ENCODE measurements at places on chromosomes 2 and 18. TPM values are rescaled to one million over a fixed set of nuclear protein-coding genes. Genes with fewer than 3 reads are reported as not detected.

The RAX gene
- not detected for total RNA-seq

The TMX3 gene
- total RNA-seq: 37.4 TPM

The MC5R gene
- total RNA-seq: not detected

The ANKRD36 gene
- total RNA-seq: 17.6 TPM

The SPP2 gene
- total RNA-seq: not detected

The PAIP2B gene
- 1.4 TPM for total RNA-seq

DNA sequence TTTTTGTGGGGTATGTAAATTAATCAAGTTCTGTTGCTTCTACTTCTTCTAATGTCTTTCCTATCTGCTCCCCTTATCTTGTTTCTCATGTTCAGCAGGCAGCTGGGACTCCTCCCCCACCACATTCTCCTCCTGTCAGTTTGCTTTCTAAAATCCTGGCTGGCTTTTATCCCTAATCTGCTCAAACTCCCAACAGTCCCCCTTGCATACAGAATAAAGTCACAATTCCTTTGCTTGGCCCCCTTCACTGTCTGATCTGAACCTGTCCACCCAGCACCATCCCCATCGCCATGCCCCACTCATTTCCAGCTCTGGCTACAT lies 2.2 kb downstream of the CFAP221 start:
- DNase-seq: no peak
- H3K27me3 ChIP-seq: peaks cover 23% of the 10 kb centered on the region
- H3K4me3 ChIP-seq: no peak overlapping the region
- H3K4me1 ChIP-seq: no peaks in the 10 kb centered on the region
- no peak overlapping the region for H3K27ac ChIP-seq

GRCh38 chr2:215918901-215919599 lies 94.3 kb downstream of the MREG start:
- H3K27me3 ChIP-seq: no peaks in the 10 kb centered on the region
- H3K36me3 ChIP-seq: no peaks in the 10 kb centered on the region
- no peak overlapping the region for H3K4me3 ChIP-seq

GRCh38 chr2:239533569-239534316 lies 132.9 kb upstream of the HDAC4 start:
- no peak overlapping the region for H3K27ac ChIP-seq
- H3K27me3 ChIP-seq: no peaks in the 10 kb centered on the region

- H3K27ac ChIP-seq: no peak overlapping the region
- H3K4me3 ChIP-seq: no peak overlapping the region
- no peak for DNase-seq
- H3K27me3 ChIP-seq: no peaks in the 10 kb centered on the region
Measured at GRCh38 chr2:44126106-44126797, 42.4 kb upstream of the PPM1B start.

DNA sequence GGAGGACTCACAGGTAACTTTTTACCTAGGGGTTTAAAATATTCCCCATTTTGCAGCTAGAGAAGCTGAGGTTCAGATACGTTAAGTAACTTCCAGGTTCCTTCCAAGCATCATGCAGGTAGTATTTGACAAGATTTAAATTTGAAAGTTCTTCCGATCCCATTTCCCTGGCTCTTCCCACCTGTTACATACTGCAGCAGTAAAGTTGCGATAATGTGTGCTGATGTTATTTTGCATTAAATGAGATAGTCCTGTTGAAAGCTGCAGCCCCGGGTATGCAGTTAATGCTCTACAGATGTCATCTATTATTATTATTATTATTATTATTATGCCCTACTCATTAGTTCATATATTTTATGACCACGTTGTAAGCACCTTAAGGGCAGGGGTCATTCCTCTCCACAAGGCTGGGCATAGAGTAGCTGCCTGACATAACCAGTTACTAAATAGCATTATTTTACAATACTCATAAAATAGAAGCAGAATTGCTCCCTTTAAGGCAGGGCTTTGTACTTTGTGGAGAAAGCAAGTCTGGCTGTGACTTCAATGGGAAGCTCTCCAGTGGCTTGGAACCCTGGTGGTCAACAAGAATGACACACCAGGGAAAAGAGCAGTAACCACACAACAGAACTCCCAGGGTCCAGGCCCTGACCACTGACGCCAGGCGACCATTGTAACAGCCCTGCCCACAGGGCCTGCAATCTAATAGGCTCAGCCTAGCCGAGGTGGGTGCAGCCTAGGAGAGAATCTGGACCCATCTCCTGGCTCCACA lies 112.0 kb upstream of the STPG4 start:
- H3K27ac ChIP-seq: no peak overlapping the region
- no peak overlapping the region for H3K4me3 ChIP-seq
- no peak for DNase-seq

GRCh38 chr2:27889774-27890145 lies 427 bp downstream of the RBKS start:
- H3K4me3 ChIP-seq: peak overlapping the region; percentile 95
- no peaks in the 10 kb centered on the region for H3K36me3 ChIP-seq
- H3K4me1 ChIP-seq: peaks cover 20% of the 10 kb centered on the region
- no peak for DNase-seq

- H3K4me1 ChIP-seq: no peaks in the 10 kb centered on the region
- H3K27me3 ChIP-seq: no peaks in the 10 kb centered on the region
- DNase-seq: no peak
- H3K27ac ChIP-seq: no peak overlapping the region
- no peak overlapping the region for H3K4me3 ChIP-seq
Measured at GRCh38 chr2:184157141-184157540, 441.2 kb upstream of the ZNF804A start.

DNA sequence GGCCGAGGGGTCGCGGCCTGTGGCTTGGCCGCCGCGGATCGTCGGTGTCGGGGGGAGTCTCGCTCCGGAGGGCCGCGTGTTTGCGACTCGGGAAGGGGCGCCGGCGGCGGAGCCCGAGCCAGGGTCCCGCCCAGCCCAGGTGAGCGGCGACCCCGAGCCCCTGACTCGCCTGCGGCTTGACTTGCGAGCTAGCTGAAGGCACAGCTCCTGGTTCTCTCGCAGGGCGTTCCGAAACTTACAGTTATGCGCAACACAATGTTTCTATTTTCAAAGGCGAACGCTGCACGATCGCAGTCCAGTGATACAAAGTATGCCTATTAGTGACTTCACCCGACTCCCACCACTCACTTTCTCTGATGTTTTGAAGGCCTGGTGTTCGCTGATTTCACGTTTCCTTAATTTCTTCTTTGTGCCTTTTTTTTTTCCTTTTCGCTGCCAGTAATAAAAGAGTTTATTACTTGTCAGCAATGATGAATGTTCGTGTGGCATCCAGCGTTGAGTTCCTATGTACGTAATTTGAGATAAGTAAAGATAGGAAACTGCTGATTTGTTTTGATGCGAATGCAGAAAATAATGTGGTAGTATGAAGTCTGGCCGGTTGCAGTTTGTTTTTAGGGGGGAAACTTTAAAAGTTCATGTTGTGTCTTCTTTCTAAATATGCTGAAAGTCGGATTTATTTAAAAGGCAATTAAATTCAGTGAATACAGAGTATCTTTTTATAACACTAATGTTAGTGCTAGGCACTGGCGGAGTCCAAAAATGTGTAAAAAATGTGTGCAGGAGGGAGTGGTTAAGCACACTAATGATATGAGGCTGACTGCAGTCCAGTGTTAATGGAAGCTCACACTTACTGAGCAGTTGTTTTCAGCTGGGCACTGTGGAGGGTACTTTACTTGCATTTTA lies 706 bp downstream of the UBXN2A start:
- peak overlapping the region; percentile 78 for H3K4me3 ChIP-seq
- DNase-seq: no peak
- no peaks in the 10 kb centered on the region for H3K27me3 ChIP-seq
- peak overlapping the region; percentile 87 for H3K27ac ChIP-seq

DNA sequence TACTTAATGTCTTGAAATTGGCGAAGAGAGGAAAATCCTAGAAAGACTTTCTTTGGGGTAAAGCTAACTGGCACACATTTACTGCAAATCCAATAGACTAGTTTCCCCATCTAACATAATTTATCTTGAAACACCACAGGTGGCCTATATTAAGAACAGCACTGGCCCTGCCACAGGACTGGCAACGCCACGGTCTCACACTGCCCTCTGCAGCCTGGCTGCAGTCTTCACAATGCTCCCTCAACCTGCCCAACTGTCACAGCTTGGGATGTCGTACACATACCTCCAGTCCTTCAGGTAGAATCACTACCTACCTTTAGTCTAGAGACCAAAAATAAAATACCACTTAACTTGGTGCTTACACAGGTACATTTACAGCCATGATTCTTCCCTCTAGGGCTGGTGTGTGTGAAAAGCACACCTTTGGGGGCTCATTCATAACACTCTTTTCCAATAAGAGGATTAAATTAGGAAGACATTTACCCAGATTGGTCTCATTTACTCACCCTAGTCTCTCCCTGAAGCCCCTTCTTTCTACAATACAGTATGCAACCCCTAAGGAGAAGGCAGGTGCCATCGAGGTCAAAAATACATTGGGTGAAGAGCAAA lies 222.2 kb downstream of the C1D start:
- H3K4me3 ChIP-seq: no peak overlapping the region
- no peaks in the 10 kb centered on the region for H3K36me3 ChIP-seq
- H3K27me3 ChIP-seq: peaks cover 6% of the 10 kb centered on the region
- peak; percentile 42 for DNase-seq
- no peak overlapping the region for H3K27ac ChIP-seq
- no peaks in the 10 kb centered on the region for H3K4me1 ChIP-seq

- no peak overlapping the region for H3K27ac ChIP-seq
- H3K36me3 ChIP-seq: no peaks in the 10 kb centered on the region
- H3K4me3 ChIP-seq: no peak overlapping the region
- no peak for DNase-seq
- H3K4me1 ChIP-seq: no peaks in the 10 kb centered on the region
Measured at GRCh38 chr18:54165450-54165849, 59.0 kb downstream of the MBD2 start.

DNA sequence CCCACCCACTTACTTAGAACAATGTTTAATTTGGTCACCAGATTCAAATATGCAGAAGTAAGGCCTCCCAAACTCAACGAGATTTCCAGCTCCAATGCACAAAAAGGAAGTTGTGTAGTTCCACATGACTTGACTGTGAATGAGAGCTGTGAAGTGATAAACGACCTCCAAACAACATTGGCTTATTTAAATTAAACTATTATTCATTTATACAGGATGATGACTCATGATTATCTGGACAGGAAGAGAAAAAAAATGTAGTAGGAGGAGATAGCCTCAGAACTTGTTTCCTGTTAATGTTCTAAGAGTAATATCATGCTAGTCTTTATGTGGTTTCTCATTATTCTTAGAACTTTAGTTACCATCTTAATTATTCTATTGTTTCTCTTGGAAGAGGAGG lies 237.3 kb downstream of the C1D start:
- H3K4me1 ChIP-seq: no peaks in the 10 kb centered on the region
- no peak for DNase-seq
- H3K36me3 ChIP-seq: no peaks in the 10 kb centered on the region

DNA sequence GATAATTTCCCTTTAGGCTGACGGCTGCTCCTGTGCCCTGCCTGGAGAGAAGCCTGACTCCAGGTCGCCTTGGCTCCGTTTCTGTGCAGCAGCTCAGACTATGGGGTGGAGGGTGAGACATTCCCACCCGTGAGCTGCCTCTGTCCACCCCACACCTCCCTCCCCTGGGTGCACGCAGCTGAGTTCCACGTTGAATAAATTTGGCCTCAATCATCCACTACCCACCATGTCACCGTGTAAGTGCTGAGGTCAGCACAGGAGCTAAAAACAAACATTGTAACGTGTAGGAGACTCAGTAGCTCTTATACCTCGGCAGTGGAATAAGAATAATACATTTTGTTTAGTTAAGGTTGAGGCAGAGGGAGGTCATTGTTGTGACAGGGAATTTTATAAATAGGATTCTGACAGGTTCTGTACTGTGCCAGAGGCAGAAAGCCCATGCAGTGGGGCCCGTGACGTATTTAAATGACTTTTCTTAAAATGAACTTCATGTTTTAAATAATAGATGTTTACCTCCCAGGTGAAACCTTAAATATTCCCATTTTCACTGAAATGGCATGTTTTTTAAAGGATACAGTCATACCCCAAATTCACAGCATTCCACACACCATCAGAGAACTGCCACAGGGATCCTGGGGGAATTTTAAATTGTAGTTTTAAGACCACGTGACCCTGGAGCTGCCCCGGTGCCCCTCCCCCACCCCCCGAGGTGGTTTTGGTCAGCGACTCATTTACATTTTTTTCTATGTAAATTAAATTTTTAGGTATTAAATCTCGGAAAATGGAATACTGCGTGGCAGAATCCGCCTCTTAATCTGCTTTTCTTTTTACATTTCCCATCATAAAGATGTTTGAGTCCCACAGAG lies 50.2 kb downstream of the NFATC1 start:
- H3K4me3 ChIP-seq: no peak overlapping the region
- no peaks in the 10 kb centered on the region for H3K36me3 ChIP-seq

DNA sequence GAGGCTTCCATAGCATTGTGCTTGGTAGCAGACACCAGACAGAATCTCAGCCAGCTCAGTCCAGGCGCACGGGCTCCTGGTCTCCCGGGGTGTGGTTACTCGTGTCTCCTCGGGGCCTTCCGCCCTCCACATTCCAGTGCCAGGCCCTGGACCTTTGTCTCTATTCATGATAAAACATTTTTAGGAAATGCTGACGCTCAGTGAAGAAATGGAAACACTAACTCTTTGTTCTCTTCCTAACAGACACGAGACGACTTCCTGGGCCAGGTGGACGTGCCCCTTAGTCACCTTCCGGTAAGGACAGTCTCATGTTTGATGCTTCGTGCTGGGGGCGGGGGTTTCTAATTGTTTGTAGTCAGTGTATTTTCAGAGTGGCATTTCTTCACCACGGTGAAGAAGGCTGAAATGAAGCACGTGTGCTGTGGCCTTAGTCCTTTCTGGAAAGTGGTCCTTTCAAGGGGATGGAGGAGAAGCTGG lies 271.8 kb downstream of the NEDD4L start:
- no peaks in the 10 kb centered on the region for H3K27me3 ChIP-seq
- peak overlapping the region; percentile 51 for H3K27ac ChIP-seq
- H3K4me1 ChIP-seq: peaks cover 26% of the 10 kb centered on the region
- no peak for DNase-seq

DNA sequence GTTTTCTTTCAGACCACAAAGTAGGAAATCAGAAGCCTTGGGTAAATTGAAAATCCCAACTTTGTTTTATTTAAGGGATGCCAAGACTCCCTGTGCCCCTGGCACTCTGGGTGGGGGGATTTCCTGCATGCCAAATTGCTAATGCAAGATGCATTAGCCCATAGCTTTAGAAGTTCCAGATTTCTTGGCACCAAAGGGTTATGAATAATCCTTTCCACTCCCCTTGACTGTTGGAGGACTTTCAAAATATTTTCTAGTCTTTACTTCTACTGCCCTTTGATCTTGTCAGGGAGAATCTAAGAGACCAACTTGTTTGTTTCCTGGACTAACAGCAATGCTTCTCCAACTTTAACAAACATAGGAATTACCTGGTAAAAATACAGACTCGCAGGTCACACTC lies 81.8 kb upstream of the TGIF1 start:
- H3K36me3 ChIP-seq: no peaks in the 10 kb centered on the region
- DNase-seq: no peak
- H3K27ac ChIP-seq: peak overlapping the region; percentile 29
- no peak overlapping the region for H3K4me3 ChIP-seq
- H3K4me1 ChIP-seq: 0 out of 2 replicates have a peak, but pooled peaks cover 3% of the 10 kb centered on the region
